ELR (cell line): ENCODE measurements at places on chromosomes 12 and 14.

- DNase-seq = peak; percentile 41
Observed at GRCh38 chr12:92719674-92720073, 16.9 kb downstream of the PLEKHG7 start.

DNA sequence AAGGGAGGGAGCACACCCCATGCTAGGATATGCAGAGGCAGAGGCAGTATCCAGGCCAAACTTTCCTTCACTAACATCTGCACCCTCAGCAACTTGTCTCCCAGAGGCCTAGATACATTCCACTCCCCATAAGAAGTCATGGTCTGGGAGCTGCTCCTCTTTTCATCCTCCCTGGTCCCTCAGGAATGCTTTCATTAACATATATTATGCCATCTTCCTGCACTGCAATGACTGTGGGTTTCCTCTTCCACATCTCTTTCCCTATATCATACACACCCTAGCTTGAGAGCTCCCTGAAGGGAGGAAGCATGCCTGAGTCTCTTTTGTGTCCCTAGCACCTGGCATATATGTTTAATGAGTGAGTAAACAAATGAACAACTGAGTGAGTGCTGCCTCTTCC is 8.6 kb downstream of the DDN start:
- no peak for DNase-seq

DNA sequence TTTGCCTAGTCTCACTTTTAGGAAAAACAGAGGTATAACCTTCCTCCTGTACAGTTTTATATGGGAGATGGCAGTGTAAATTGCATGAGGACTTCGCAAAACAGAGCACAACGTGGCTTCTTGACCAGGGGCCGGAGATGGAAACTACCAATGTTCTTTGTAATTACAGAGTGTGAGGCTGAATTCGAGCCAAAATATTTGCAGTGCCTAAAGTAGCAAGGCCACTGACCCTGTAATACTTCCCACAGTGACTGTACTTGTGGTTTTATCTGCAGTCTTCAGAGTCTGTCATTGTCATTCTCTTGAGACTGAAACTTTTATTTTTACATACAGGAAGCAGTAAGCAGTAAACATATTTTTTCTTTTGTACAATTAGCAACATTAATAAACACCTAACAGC is 98.9 kb downstream of the RERG start:
- DNase-seq = no peak

GRCh38 chr12:77231501-77231918 is 166.1 kb upstream of the E2F7 start:
- no peak for DNase-seq

DNA sequence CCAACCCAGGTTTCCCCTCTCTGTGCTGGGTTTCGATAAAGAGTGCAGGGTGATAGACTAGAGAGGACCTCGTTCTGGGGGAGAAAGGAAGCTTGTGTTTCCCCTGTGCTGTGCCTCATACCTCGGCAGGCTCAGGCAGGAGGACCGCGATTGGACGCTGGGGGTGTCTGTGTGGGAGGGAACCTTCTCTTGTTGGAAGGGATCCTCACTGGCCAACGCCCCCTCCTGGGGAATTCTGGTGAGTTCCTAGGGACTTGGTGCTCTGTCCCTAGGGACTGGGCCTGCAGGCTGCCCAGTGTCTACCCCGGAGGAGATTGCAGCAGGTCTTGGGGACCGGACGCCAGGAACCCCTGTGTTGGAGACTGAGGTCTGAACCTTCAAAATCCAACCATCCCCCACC is 157.4 kb upstream of the PRMT8 start:
- DNase-seq = peak; percentile 59

- DNase-seq = no peak
Observed at GRCh38 chr12:62575036-62575435, 108.4 kb downstream of the MON2 start.

GRCh38 chr12:29569132-29569757 is 71.8 kb upstream of the OVCH1 start:
- DNase-seq = no peak

DNA sequence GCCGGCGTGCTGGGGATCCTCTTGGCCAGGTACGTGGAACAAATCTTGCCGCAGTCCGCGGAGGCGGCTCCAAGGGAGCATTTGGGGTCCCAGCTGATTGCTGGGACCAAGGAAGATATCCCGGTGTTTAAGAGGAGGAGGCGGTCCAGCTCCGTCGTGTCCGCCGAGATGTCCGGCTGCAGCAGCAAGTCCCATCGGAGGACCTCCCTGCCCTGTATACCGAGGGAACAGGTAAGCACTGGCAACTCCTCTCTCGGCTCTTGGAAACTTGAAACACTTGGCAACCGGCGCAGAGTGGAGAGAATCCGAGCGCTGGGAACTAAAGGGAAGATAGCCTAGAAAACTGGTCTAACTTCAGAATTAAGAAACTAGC is 1.7 kb downstream of the PDE3A start:
- no peak for DNase-seq
